ENCODE measurements at places on chromosomes 5 and 9.

- no peak for DNase-seq
Observed at GRCh38 chr5:44099643-44100042, 289.6 kb downstream of the FGF10 start.

- DNase-seq: no peak
Observed at GRCh38 chr9:23741351-23741750, 84.7 kb downstream of the ELAVL2 start.

DNA sequence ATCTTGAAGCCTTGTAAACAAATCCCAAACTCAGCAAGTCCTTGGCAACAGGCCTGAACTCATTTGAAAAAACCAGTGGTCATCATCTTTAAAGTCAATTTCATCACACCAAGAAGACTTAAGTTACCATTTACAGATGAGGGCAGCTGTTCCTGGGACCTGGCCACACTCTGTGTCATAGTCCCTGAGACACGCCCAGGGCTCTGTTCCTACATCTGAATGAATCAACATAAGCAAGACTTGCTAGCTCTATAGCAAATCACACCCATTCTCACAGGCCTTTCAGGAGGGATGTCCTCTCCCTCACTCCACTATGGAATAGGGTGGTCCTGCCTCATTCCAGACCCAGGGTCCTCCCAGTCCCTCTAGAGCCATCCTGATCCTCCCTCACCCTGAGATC, 142.8 kb downstream of the NSG2 start:
- no peak for DNase-seq

DNA sequence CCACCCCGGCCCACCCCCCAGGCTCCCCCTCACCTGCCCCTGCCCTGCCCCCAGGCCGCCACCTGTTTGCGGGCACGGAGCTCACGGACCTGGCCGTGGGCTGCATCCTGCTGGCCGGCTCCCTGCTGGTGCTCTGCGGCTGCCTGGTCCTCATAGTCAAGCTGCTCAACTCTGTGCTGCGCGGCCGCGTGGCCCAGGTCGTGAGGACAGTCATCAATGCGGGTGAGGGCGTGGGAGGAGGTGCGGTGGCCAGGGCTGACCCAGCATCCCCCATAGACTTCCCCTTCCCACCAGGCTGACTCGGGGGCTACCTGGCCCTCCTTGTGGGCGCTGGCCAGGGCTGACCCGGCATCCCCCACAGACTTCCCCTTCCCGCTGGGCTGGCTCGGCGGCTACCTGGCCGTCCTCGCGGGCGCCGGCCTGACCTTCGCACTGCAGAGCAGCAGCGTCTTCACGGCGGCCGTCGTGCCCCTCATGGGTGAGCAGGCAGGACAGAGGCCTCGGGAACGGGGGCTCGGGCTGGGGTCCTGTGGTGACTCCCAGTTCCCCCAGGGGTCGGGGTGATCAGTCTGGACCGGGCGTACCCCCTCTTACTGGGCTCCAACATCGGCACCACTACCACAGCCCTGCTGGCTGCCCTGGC, 3.5 kb downstream of the SLC34A3 start:
- no peak for DNase-seq

GRCh38 chr9:20728493-20729220, 44.6 kb downstream of the FOCAD start:
- DNase-seq: no peak

- no peak for DNase-seq
Observed at GRCh38 chr5:115295777-115296123, 704 bp downstream of the CCDC112 start.

GRCh38 chr5:88660264-88660946, 222.6 kb downstream of the MEF2C start:
- no peak for DNase-seq

GRCh38 chr5:4130819-4131218, 535.2 kb downstream of the IRX1 start:
- DNase-seq: no peak

DNA sequence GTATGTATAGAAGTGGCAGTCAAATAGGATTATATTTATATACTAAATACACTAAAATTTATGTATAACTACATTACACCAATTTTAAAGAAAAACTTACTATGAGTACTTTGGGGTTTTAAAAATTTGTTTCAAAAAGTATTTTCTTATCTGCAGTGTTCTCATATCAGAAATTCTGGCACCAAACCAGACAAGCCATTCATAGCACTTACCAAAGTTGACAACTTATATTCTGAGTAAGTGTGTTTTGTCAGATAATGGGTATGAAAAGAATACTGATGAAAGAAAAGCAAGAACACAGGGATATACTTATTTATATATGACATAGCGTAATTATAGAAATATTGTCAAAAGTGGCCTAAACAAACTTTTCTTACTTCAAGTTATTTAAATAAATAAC, 67.5 kb downstream of the SPEF2 start:
- DNase-seq: no peak

DNA sequence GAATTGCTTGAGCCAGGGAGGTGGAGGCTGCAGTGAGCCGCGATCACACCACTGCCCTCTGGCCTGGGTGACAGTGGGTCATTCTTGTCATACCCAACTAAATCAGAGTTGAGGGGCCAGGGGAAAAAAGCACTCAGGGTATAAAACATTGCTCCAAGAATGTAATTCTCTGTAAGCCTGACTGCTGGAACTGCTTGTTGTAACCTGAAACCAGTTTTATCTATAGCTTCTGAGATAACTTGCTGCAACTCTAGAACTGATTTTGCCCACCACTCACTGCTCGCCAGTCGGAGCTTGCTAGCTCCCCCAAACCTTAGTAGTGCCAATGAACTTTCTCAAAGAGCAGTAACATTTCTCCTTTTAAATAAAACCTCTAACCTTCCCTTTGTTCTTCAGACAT, 9.6 kb upstream of the MSH3 start:
- no peak for DNase-seq

GRCh38 chr5:139681112-139681458, 32.9 kb downstream of the CXXC5 start:
- DNase-seq: no peak

GRCh38 chr5:135511761-135512575, 23.8 kb downstream of the NEUROG1 start:
- no peak for DNase-seq

DNA sequence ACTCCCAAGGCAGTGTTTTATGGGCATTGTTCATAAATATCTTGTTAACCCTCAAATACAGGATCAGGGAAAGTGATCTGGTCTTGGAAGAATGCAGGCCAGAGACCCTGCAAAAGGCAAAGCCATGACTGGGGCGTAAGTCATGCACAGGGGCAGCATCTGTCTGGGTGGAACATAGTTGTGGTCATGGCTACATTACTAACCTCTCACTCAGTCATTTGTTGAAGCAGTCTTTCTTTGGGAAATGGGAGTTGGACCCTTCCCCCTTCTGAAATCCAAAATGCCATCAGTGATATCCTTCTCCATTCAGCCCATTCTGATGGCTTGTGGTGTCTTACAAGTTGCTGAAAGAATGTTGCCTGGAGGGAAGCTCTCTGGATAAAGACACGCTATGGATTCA, 68.1 kb downstream of the GDNF start:
- DNase-seq: no peak

DNA sequence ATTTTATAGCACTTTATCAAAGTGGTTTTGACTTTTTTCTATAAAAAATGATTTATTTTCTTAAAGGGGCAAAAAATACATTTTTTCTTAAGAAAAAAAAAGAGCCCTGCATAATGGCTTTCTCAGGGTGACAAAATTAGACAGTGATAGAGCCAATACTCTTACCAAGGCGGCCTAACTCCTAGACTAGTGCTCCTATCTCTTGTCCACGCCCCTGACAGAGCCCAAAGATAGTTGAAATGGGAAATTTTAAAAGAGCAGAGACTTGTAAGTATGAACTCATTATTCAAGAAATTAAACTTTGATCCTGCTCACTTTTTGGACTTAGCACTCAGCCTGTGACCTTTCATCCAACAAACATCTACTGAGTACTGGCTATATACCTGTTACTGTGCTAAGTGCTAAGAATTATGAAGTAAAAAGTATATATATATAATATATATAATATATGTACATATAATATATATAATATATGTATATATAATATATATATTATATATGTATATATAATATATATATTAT, 1.2 kb downstream of the INVS start:
- no peak for DNase-seq

- DNase-seq: no peak
Observed at GRCh38 chr9:3912817-3913216, 387.0 kb upstream of the RFX3 start.

DNA sequence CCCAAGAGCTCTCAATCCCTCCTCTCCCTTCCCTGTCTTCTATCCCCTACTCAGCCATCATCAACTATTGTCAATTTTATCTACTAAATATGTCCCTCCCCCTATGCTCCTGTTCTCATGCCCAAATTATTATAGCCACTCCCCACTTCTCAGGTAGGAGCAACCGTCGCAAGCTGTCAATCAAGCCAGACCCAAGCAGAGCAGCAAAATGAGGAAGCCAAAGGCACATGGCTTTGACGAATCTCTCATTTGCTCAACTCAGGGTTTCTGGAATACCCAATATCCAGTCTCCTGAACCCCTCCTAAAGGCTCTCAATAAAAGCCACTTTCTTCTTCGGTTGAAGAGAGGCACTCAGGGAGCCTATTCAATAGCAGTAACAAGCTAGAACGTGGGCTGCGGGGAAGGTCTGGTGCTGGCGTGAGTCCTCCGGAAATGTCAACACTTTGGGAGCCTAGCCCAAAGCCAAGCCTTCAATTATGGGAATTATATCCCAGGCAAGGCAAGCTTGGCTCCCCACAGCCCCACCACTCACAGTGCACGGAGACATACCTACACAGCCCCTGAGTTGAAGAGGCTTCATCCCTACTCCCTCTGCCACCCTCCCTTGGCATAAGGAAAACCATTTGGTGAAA, 47.7 kb downstream of the SIL1 start:
- no peak for DNase-seq

DNA sequence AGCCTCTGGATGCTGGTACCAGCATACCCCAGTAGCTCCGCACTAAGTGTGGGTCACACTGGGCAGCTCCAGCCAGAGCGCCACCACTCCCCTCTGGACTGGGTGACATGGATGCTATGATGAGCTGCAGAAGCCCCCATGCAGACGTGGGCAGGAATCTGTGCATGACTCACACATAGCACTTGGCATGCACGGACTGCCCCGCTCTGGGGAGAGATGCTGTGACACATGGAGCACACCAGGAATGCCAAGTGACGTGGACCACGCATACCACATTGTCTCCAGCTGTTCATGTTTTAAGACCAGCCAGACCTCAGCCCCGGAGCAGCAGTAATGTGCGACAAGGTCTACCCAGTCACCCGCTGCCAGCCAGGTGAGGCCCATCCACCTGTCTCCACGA, 64.1 kb downstream of the SEMA4D start:
- no peak for DNase-seq

DNA sequence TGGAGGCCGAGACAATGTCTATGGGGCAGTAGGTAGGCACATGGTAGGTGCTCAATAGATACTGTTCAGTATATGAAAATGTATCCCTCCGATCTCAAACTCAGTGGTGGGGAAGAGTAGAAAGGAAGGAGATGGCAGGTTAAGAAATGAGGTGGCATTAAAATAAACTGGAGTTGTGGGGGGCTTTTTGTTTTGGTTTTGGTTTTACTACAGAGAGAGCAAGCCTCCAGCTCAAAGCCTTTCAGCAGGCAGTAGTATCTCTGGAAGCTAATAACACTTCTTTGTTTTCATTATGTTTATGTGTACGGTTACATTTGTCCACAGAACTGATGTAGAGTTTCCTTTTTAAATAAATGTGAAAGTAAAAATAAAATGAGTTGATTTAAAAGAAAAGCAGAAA, 8.6 kb downstream of the MFAP3 start:
- no peak for DNase-seq

DNA sequence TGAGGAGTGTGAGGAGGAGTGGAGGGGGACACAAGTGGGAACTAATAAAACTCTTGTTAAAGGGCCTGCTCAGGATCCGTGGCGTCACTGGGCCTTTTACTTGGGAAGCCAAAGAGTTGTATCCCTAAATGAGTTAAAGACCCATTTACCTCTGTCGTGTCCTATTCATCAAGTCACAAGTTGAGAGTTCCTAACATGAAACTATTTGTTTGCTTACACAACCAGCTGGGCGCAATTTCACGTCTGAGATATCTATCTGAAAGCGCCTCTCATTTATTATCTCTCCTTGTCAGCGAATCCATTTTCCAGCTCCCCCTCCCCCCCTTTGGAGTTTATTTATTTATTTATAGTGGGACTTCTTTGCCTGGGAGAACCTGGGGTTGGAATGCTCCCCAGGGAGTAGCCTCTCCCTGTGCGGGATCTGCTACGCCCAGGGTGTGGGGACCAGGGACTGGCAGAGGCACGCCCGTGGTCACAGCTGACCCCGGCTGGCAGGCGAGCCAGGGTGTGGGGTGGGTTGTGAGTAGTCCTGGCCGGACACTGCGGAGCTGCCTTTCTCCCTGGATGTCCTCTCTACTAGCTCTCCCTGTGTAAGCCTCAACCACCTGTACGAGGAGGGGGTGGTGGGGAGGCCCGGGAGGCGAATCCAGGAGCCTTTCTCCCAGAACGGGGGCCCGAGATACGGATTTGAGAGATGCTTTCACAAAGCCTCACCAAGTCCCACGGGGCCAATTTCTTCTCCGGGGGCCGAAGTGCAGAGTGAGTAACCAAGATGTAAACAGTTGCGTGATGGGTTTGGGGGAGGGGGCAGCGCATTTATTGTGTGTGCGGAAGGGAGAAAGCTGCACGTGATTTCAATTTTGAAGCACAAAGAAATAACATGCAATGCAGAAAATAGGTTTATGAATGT, 15.3 kb downstream of the NR2F1 start:
- DNase-seq: no peak

GRCh38 chr5:100603141-100603540, 68.0 kb downstream of the FAM174A start:
- no peak for DNase-seq

DNA sequence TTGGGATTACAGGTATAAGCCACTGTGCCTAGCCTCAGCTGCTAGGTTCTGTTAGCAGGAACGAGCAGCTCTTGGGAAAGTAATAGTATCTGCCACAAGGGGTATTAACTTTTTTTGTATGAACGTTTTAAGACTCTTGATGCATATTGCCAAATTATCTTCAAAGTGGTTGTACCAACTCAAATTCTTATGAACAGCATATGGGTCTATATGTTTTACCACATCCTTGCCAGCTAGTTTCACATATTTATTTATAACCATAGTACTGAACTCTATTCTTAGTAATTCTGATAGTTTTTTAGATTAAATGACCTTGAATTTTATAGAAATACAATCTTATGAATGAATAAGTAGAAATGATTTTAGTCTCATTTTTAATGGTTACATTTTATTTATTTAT, 80.9 kb downstream of the HSPA4 start:
- DNase-seq: no peak

- no peak for DNase-seq
Observed at GRCh38 chr9:21414220-21414940, 5.5 kb downstream of the IFNA8 start.

Measured in left forelimb (tissue), 1 donor.